ENCODE measurements at places on chromosomes 12 and 14. TPM values are rescaled to one million over a fixed set of nuclear protein-coding genes. Genes with fewer than 3 reads are reported as not detected.

Gene DNAL1
- total RNA-seq = 14.6 TPM

Gene MGP
- 76.8 TPM for total RNA-seq

Gene FAM181A
- 12.7 TPM for total RNA-seq

Gene CIROP
- not detected for total RNA-seq

DNA sequence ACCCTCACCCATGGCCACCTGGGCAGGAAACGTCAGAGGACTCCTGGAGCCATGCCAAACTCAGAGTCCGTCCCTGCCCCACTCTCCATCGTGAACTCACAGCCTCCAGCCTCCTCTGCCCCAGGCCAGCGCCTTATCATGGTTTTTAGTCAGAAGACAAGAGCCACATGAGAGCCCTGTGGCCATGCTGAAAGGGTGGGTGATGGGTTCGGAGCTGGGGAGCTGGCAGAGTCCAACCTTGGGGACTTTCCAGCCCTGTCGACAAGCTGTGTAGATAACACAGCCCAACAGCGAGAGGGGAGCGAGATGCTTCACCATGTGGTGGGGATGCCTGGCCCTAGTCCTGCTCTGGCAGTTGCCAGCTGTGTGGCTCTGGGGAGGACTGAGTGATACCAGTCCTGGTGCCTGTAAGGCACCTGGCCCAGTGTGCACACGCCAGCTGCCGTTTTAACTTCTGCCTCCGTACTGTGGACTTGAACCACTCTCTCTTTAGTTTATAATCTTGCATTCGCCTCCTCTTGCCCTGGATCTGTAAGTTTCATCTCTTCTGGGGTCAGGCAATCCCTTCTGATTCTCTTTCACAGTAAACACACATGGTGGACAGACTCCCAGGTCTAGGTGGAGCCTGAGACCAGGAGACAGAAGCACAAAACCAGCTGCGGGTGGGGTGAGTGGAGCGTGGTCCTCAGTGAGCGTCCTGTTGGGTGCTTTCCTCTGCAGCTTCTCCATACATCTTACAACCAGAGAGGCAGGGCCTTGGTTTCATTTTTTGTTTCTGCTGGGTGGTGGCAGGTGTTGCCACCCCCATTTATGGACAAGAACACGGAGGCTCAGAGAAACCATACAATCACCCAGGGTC lies 55.3 kb downstream of the RIN3 start:
- peak; percentile 41 for DNase-seq

DNA sequence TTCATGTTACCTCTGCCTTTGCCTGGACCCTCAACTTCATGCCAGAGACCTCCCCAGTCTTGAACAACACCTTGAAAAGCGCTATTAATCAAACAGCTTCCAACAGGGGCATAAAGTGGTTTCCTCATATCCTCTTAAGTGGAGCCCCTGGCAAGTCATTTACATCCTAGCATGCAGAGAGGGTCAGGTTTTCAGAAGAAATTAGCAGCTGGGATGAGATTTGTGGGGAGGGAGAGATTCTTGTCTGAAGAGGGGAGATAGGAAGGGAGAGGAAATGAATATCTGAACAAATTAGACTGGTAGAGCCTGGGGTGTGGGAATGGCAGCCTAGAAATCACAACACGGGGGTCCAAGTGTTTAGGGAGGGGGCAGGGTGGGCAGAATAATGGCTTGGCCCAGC lies 45.6 kb downstream of the CALM1 start:
- no peak for DNase-seq

- DNase-seq = peak; percentile 54
Measured at GRCh38 chr12:49643961-49644619, 20.7 kb downstream of the PRPF40B start.

DNA sequence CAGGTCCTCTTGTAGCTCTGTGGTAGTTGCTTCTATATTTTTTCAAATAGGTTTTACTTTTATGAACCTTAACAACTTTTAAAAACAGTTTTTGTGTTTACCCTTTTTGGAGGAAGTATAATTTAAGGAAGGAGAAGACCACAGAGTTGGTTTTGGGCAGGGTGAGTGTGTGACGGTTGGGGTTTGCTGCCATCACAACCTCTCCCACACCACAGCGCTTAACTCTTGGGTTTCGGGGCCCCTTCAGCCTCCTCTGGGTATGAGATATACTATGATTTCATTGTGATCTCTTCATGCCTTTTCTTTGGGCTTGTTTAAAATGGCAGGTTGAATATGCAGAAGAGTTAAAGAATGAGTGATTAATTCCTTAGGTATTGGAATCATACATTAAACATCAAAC lies 228.7 kb upstream of the CRY1 start:
- DNase-seq = no peak

- DNase-seq = no peak
Measured at GRCh38 chr14:85459361-85460000, 70.5 kb upstream of the FLRT2 start.

DNA sequence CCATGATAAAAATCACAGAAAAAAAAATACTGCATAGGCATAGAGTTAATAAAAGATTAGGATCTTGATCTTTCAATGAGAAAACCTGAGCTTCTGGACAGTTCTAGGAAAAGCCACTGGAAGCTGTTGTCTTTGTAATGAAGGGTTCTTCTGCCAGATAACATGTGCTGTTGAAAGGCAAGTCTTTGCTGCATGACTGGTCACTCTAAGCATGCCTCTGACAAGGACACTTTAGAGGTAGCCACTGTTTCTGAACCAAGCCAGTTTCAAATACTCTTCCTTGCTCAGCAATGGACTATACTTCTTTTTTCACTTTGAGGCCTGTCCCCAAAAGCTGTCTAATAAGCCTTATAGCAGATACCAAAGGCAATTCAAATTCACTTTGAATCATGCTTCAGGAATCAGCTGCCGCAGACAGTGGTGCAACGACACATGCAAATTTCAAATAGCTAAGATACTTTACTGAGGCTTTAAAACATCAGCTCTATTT lies 70.2 kb downstream of the BTG1 start:
- DNase-seq = no peak

DNA sequence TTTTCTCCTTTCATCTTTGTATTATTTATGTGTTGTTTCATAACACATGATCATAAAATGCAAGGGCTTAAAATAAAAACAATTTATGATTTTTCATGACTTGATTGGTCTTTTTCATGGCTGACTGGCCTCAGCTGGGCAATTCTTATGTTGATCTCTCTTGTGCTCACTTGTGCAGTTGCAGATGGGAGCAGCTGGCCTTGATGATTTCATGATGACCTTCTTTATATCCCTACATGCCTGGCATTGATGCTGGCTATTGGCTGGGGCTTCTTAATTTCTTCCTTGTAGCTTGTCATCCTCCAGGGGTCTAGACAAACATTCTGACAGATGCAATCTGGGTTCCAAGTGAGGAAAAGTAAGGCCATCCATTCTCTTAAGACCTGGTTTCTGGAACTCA lies 1832.8 kb upstream of the FLRT2 start:
- no peak for DNase-seq

DNA sequence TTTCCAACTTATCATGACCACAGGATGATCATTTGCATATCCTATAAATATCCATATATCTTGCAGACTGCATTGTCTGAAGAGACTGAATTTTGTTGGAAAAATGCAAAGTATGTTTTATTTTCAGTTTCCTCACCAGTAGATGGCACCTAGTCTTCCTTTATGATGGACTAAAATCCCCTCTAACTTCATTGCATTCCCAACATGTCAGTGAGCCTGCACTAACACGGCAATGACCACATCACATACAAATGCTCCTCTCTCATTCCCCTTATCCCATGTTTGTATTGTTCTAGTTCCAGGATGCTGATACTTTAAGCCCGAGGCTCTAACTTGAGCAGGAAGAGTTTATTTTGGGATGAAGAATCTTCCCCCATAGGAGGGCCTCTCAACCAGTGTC lies 24.7 kb upstream of the MYBPC1 start:
- no peak for DNase-seq

DNA sequence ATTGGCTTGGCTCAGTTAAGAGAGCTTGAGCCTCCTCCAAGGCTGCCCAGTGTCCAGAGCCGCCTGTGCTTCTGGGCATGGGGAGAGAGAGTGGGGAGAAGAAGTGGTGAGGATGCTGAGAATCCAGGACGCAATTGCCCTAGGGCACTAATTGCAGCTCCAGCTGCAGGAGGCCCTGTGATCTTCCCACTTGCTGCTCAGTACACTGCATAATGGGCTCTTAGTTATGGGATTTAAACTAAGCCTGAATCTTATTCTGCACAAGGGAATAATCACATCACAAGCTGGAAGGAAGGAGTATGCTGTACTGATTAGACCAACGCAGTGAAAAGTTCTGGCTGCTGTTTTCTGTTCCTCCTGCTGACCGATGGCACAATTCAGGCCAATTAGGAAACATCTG lies 101.0 kb upstream of the PRMT8 start:
- DNase-seq = no peak

GRCh38 chr12:32809846-32810245 lies 54.1 kb upstream of the YARS2 start:
- no peak for DNase-seq
